ENCODE measurements at places on chromosomes 6 and 20.

DNA sequence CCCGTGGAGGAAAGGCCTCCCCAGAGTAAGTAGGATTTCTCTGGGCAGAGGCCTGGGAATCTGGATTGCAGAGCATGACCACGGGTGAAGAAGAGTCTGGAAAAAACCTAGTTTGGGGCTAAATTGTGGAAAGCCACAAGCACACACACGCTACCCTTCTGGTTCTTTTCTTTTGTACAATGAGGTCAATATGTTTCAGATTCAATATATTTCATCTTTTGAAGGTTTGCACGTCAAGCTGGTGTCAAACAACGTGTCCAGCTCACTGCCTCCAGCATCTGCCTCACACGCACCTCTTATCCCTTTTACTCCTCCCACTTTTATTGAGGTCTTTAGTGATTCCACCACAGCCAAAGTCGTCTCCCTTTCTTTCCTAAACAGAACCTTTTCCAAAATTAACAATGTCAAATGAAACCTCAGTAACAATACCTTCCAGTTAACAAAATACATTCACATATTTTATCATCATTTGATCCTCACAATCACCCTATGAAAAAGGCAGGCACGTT, 773 bp upstream of the EPB41L2 start:
- DNase-seq: no peak

- no peak for DNase-seq
These were observed 69.1 kb downstream of the GJA10 start for GRCh38 chr6:89963391-89963790.

- DNase-seq: no peak
These were observed 1.5 kb downstream of the TAGAP start for GRCh38 chr6:159043251-159043650.

- no peak for DNase-seq
These were observed 117.3 kb downstream of the TMEM170B start for GRCh38 chr6:11654876-11655275.

GRCh38 chr20:18754030-18754652, 59.4 kb upstream of the SCP2D1 start:
- DNase-seq: no peak

DNA sequence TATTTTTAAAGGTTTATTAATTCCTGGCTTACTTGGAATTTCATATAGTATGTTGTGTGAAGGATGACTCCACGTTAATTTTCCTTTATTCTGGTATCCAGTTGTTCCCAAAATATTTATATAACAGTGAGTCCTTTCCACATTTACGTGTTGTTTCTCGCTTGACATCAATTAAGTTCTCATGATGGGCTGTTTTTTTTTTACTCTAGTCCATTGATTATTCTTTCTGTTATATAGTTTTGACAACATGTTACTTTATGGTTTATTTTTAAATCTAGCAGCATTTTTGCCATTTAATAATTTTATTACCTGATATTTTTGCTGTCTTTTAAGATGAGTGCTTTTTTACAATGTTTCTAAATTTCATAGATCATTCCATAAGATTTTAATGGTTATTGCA, 6.7 kb downstream of the TRIM40 start:
- DNase-seq: no peak

DNA sequence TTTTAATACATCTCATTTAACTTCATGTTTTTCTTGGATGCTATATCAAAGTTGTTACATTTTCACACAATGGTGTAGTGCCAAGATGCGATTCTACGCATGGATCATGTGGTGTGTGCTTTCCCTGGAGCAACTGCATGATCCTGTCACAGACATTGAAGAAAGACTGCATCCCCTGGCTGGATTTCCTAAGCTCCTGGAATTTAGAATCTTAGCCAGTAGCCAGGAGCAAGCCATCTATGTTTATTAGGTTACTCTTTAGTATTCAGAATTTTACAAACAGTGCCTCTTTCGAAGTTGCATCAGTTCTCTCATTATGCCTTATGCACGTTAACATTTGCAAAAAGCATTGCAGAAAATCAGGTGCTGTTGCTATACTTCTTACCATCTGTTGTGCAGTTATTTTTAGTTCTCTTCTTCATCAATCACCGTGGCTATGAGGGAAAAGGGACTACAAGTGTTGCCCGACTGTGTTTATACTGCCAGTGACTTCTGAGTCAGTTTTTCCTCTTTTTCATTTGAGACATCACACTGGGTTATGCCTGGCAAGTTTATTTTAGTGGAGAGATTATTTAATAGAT, 584.2 kb downstream of the BCKDHB start:
- no peak for DNase-seq

DNA sequence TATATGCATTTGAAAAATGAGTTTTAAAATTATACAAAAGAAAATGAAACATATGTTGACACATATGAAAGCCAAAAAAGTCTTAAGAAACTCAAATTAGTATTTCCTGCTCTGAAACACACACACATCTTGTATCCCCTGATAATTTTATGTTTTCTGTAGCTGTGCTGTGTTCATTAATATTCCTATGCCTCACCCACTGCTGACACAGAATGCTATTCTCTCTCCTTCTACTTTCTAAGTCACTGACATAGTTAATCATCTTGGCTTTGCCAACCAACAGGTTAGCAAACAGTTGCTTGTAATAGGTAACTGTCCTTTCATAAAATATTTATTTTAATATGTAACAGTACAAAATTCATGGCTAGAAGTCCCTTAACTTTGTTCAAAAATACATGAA, 140.7 kb downstream of the DST start:
- no peak for DNase-seq

DNA sequence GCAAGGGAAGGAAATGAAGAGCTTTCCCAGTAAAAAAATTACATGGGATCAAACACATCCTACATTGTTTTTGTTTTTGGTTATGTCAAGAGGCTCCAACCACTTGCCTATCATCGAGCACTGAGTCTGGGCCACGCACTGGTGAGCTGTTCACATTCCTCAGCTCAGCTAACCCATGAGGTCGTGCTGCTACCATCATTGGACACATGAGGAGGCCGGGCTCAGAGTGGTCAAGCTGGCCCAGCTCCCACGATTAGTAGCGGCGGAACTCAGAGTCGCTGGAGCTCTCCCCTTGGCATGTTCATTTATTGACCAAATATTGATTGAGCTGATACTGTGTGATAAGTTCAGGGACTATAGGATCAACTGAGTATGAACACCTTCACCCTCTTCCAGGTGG, 164.9 kb downstream of the CDH26 start:
- DNase-seq: no peak

DNA sequence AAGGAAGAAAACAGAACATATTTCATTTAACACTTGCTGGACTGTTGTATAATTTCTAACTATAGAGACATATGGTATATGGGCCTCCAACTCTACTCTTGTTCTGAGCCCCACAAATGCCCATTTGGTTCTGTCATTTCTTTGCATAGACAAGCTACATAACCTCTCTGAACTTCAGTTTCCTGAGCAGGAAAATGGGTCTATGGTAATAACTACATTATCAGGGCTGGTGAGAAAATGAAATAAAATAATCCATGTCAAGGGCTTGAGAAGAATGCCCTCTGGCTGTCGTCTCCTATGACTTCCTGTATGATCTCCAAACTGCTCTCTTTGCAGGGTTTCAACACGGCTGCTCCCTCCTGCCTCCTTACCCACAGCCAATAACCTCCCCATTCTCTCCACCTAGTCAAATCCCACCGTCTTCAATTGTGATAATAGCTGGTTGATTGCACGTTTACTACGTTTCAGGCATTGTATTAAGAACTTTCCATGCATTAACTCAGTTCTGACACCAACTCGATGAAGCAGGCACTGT, 12.0 kb downstream of the ZCCHC3 start:
- DNase-seq: peak; percentile 56

GRCh38 chr6:80010288-80010687, 5.8 kb downstream of the TTK start:
- DNase-seq: no peak

DNA sequence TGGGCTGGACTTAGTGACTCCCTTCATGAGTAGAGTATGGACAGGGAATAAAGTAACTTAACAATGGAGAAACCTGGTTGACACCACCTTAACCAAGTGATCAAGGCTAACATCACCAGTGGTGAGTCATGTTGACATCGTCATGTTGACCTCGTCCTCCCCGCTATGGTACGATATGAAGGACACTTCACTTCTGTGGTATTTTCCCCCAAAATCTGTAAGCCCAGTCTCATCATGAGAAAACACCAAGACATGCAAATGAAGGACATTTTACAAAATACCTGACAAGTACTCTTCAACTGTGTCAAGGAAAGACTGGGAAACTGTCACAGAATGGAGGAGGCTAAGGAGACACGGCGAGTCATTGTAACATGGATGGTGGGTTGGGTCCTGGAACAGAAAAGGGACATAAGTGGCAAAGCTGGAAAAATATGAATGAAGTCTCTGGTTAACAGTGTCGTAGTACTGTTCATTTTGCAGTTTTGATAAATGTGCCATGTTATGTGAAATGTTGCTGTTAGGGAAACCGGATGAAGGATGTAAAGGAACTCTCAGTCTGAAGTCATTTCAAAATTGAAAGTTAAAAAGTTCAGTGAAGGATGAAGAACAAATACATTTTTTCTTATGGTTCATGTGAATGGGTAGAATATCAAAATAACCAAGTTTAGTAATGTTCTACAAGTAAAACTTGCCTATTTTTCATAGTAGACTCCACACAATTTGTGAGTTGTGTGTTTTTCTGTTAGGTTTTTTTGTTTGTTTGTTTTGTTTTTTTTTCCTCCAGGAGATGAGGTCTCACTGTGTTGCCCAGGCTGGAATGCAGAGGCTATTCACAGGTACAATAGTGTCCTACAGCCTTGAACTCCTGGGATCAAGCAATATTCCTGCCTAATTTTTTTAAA, 247.5 kb downstream of the TMEM242 start:
- no peak for DNase-seq

DNA sequence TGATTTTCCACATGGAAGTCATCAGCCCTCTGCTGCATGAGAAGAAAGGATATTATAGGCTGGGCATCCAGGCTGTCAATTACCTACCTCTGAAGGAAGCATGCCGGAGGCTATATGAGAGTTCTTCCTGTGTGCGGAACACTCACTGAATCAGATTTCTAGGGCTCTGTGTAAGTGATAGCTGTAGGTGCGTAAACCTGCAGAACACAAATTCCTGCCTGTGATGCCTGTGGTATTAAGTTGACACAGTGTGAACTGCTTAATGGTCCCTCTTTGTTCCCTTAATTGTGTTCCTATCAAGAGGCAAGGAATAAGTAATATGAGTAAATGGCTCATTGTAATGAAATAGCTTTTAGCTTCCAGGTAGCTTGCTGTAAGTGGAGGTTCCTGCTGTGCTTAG, 103.3 kb downstream of the ANKS1A start:
- peak; percentile 96 for DNase-seq

DNA sequence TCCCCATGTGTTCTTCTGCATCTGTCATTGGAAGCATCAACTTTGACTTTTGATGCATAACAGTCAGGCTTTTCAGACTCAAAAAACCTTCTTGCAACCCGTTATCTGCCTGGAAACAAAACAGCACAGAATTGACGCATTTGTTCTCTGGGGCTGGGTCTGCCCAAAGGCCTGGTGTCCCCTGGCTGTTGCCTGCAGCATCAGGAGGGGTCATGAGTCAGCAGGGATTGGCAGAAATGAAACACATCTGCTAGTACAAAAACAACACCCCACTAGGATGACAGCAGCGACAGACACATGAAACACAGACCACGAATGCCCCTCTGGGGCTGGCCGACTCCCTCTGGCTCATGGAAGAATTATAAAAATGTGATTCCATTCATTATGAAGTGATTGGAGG, 157.6 kb upstream of the INSM1 start:
- DNase-seq: no peak

DNA sequence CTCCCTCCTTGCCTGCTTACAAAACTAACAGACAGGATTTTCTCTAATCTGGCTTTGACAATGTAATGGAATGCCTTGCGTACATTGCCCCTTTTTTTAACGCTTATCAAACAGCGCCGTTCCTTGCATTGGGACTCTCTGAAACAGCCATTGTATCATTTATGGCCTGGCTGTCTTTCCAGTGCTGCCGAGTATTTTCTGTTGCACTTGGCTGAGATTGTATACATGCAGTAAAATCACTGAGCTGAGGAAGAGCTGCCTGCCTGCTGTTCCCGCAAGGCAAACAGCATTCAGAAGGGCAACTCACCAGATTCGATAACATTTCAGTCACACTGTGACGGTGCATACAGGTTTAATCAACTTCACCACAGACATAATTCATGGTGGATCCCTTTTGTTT, 106.0 kb downstream of the SH3BGRL2 start:
- peak; percentile 48 for DNase-seq

- no peak for DNase-seq
These were observed 379.9 kb upstream of the IRAK1BP1 start for GRCh38 chr6:78487401-78487800.

GRCh38 chr20:36268440-36269342, 32.4 kb downstream of the AAR2 start:
- peak; percentile 43 for DNase-seq

DNA sequence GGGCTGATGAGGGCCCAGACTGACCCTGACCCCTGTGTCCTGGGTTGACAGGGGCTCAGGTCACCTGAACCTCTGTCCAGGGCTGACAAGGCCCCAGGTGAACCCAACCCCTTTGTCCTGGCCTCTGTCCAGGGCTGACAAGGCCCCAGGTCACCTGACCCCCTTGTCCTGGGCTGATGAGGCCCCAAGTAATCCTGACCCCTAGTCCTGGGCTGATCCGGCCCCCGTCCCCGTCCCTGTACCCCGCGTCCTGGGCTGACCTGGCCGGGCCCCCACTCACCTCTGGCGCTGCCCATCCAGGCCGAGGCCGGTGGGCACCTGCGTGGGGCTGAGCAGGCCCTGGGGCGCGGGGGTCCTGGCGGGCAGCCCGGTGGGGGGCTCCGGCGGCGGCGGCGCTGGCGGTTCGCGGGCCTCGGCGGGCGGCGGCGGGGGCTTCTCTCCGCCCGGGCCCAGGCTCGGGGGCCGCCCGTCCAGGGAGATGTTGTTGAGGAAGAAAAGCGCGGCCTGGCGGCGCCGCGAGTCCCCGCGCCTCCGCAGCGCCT, 379 bp downstream of the CABLES2 start:
- DNase-seq: no peak

DNA sequence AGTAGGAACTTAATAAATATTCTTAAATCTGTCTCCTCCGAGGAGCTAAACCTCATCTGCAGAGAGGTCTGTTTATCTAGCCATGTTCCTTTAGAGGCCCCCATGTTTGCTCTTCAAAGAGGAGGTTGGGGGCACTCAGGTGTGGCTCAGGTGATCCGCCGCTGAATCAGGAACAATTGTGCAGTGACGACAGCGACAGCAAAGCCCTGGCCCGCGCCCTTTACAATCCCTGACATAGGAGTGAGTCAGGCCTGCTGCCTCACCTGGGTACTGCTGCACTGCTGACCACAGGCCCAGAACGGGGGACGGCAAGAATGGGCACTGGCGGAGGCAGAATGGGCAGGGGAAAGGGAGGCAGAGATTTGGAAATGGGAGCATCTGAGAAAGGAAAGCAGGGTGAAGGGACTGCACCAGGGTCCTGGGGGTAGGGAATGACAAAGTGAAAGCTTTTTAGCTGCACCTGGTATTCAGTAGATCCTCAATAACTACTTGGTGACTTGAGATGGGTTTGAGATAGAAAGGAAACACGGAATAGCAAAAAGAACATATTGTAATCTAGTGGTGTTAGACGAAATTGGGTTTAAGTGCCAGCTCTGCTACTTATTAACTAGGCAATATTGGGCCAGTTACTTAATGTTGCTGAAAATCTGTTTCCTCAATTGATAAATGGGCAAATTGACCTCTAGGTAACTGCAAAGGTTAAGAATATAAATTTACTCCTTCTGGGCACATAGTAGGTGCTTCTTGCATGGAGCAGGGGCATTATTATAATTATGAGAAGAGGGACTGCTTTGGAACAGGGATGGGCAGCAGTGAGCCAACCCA, 5.4 kb upstream of the IER3 start:
- peak; percentile 15 for DNase-seq
